ENCODE measurements at places on chromosomes 7 and 10.

GRCh38 chr10:6124666-6125065 lies 35.8 kb downstream of the RBM17 start:
- no peak for DNase-seq

- DNase-seq, result no peak
Observed at GRCh38 chr10:13909516-13910258, 322.9 kb downstream of the PRPF18 start.

GRCh38 chr10:111126077-111126476 lies 49.2 kb downstream of the ADRA2A start:
- peak; percentile 22 for DNase-seq

GRCh38 chr10:98396096-98397063 lies 18.6 kb downstream of the PYROXD2 start:
- no peak for DNase-seq

- DNase-seq, result peak; percentile 16
Observed at GRCh38 chr7:83957333-83957732, 237.3 kb downstream of the SEMA3A start.

DNA sequence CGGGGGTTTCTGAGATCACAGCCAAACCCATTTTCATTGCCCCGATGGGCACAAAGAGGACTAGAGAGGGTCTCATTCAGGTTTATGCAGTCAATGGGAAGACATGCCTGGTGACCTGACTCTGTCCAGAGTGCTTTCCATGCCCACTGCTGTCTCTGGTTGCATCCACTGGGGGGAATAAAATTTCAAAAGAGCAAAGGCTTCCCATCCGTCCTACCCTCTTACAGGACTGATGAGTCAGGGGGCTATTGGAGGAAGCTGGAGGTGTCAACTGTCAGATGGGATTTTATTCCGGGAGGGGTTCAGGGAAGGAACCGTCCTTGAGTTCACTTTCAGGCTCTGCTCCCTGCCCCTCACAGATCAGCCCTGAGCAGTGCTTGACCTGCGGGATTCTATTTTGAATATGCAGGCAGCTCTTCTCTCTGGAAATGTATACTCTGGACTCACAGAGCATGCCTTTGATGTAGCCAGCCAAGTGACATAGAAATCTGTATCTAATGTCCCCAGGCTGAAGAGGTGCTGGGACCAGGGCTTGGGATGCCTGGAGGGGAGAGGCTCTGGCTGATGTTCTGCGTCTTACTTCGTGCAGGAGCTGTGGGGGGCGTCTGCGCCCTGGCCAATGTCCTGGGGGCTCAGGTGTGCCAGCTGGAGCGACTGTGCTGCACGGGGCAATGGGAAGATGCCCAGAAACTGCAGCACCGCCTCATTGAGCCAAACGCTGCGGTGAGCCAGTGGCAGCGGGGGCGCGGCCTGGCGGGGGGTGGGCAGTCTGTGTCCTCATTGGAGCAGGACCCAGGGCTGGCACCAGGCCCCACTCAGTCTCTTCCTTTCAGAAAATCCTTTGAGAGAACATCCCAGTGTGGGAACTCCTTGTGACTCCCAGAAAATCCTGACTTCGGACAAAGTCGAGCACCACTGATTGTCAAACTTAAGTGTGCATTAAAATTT lies 12.0 kb downstream of the C10orf62 start:
- DNase-seq, result no peak
